ENCODE measurements at places on chromosomes 3 and 15. TPM values are rescaled to one million over a fixed set of nuclear protein-coding genes. Genes with fewer than 3 reads are reported as not detected.

The CFAP92 gene
- polyA plus RNA-seq: 1.7 TPM

The ZSCAN29 gene
- polyA plus RNA-seq: 36.0 TPM

The ZNF660 gene
- polyA plus RNA-seq: 15.9 TPM

The EPHA3 gene
- polyA plus RNA-seq: 5.1 TPM

The COLQ gene
- 10.1 TPM for polyA plus RNA-seq

The RARRES1 gene
- 12.6 TPM for polyA plus RNA-seq

The RUBCN gene
- polyA plus RNA-seq: 16.5 TPM

The PP2D1 gene
- polyA plus RNA-seq: 1.1 TPM

The CAND2 gene
- 7.5 TPM for polyA plus RNA-seq

The PIGX gene
- 32.5 TPM for polyA plus RNA-seq

The ZNF80 gene
- 0.15 TPM for polyA plus RNA-seq

The AP3B2 gene
- polyA plus RNA-seq: 4.8 TPM

The VILL gene
- 9.9 TPM for polyA plus RNA-seq

The FMN1 gene
- 23.1 TPM for polyA plus RNA-seq

The GUCA1C gene
- polyA plus RNA-seq: 0.52 TPM

The HDGFL3 gene
- 96.4 TPM for polyA plus RNA-seq

The SIAH2 gene
- 16.7 TPM for polyA plus RNA-seq

The SRGAP3 gene
- polyA plus RNA-seq: 19.5 TPM

The ADAMTS17 gene
- polyA plus RNA-seq: 2.3 TPM

The SH2D7 gene
- polyA plus RNA-seq: 0.98 TPM

The ISLR gene
- 43.2 TPM for polyA plus RNA-seq

The WHAMM gene
- polyA plus RNA-seq: 16.1 TPM

The IL16 gene
- 4.9 TPM for polyA plus RNA-seq

The C3orf52 gene
- 8.0 TPM for polyA plus RNA-seq

The TERC gene
- 0.35 TPM for polyA plus RNA-seq

The KBTBD12 gene
- polyA plus RNA-seq: 1.5 TPM

Measured in left kidney (tissue), 8 donors.